NCI-H1105 (cell line): ENCODE measurements at places on chromosomes 16 and 17.

- DNase-seq: no peak
Observed at GRCh38 chr17:35244341-35245195, 1.7 kb downstream of the SLFN5 start.

DNA sequence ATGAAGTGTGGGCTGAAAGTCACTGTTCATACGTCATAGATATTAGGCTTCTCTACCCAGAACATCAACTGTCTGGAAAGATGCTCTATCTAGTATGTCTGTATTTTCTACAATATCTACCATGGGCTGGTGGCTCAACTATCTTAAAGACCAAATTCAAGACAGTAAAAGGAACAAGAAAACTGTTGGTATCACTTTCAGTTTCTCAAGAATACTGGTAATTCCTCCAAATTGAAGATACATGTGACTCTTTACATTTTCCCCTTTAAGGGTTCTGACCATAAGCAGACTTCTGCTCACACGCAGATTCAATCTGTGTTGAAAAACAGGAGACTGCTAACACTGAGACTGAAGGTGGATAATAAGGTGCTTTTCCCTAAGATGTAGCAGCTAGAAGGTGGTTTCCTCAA lies 24.2 kb downstream of the XPO6 start:
- no peak for DNase-seq

GRCh38 chr17:81858967-81859905 lies 1.1 kb downstream of the P4HB start:
- DNase-seq: no peak

GRCh38 chr17:28849281-28849680 lies 5.5 kb upstream of the ERAL1 start:
- DNase-seq: no peak

GRCh38 chr16:88957887-88958577 lies 19.0 kb downstream of the CBFA2T3 start:
- no peak for DNase-seq

- no peak for DNase-seq
Observed at GRCh38 chr16:50395763-50396710, 27.2 kb upstream of the BRD7 start.
